ENCODE measurements at places on chromosomes 6 and 20.

- peak; percentile 26 for DNase-seq
These were observed 36.1 kb downstream of the DSE start for GRCh38 chr6:116406678-116407345.

GRCh38 chr6:8082954-8083858, 19.0 kb upstream of the BLOC1S5 start:
- DNase-seq: no peak

GRCh38 chr6:44276667-44277640, 6.7 kb downstream of the TMEM151B start:
- DNase-seq: peak; percentile 42

GRCh38 chr6:169953686-169954085, 202.3 kb downstream of the ERMARD start:
- DNase-seq: no peak

- DNase-seq: no peak
These were observed 84.2 kb downstream of the PREP start for GRCh38 chr6:105318660-105319059.

DNA sequence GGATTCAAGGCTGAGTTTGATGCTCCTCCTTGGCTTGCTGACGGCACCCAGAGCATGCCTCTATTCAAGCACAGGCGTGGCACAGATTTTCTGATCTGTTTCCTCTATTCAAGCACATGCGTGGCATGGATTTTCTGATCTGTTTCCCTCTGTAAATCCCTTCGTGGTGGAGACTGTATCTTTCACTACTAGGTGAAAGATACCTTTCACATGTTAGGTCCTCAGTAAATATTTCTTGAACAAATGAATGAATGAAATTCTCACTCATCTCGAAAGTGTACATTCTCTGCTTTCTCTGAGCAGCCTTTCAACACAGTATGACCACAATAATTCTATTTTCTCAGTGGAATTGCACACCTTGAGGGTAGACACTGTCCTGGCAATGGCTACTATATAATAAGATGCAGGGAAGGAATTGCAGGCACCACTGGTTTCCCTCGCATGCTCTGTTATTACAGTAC, 72.6 kb upstream of the F13A1 start:
- no peak for DNase-seq

GRCh38 chr6:144305567-144305966, 20.4 kb downstream of the UTRN start:
- DNase-seq: no peak

- no peak for DNase-seq
These were observed 20.0 kb downstream of the HLA-B start for GRCh38 chr6:31336896-31337496.

DNA sequence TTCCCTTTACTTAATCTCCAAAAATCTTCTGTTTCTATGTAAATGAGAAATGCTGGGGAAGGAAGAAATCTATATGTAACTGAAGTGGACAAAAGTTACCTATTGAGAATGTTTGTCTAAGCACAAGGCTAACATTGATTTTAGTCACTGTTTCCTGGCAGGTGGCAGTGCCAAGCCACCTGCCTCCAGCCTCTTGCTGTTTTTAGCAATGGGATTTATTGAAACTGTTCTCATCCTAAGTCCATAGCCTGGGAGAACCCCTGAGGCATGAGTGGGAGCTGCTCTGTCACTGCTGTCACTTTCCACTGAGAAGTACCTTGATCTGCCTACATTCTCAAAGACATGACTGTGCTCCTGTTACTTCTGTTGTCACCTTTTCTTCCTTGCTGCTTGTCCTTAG, 14.7 kb downstream of the ENPP3 start:
- no peak for DNase-seq

GRCh38 chr6:11847515-11848345, 69.1 kb upstream of the ADTRP start:
- no peak for DNase-seq

GRCh38 chr6:40997234-40997957, 41.6 kb downstream of the UNC5CL start:
- peak; percentile 84 for DNase-seq

GRCh38 chr6:131048933-131049515, 14.0 kb downstream of the EPB41L2 start:
- DNase-seq: peak; percentile 45

GRCh38 chr6:167751579-167752115, 75.1 kb upstream of the AFDN start:
- no peak for DNase-seq

DNA sequence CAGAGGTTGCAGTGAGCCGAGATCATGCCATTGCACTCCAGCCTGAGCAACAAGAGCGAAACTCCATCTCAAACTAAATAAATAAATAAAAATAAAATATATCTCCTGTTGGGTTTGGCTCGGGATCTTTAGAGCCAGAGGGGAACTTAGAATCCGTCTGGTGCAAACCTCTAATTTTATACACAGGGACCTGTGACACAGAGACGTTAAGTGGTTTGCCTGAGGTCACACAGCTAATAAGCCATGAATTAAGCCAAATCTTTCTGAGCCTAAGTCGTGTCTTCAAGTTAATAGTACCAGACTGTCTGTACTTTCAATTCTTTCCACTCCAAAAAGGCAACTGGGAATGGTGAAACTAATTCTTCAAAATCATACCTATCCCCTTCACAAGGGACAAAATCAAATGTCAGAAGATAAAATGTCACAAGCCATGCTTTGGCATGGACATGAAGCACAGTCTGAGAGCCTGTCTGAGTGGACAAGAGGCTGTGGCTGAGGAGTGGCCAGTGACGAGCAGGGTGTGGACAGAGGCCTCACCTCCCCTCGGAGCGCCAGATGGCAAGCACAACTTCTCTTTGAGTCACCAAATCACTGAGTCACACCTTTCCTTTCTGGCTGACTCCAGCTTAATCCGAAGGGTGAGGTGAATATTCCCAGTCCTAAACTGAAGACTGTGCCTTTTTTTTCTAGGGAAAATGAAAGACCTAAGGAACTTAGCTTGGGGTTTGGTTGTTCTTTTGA, 177.4 kb downstream of the TFAP2A start:
- no peak for DNase-seq

DNA sequence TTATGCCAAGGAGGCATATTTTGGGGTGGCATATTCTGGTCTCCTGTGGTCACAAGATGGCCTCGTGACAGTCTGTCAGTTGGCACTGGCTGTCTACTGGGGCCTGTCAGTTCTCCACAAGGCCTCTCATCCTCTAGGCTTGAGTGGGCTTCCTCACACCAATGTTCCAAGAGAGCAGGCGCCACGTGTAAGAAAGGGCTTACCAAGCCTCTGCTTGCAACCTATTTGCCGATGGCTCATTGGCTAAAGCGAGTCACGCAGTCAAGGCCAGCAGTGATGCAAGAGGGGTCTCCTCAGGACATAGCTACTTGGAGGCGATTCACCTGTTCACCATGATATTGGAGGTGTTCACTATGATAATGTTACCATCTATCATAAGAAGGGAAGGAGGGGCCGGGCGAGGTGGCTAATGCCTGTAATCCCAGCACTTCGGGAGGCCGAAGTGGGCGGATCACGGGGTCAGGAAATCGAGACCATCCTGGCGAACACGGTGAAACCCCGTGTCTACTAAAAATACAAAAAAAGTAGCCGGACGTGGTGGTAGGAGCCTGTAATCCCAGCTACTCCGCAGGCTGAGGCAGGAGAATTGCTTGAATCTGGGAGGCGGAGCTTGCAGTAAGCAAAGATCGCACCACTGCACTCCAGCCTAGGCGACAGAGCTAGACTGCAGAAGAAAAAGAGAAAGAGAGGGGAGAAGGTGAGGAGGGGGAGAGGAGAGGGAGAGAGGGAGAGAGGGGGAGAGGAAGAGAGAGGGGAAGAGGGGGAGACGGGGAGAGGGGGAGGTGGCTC, 35.3 kb downstream of the C6orf52 start:
- no peak for DNase-seq

- DNase-seq: no peak
These were observed 126.5 kb upstream of the CITED2 start for GRCh38 chr6:139500977-139501376.

DNA sequence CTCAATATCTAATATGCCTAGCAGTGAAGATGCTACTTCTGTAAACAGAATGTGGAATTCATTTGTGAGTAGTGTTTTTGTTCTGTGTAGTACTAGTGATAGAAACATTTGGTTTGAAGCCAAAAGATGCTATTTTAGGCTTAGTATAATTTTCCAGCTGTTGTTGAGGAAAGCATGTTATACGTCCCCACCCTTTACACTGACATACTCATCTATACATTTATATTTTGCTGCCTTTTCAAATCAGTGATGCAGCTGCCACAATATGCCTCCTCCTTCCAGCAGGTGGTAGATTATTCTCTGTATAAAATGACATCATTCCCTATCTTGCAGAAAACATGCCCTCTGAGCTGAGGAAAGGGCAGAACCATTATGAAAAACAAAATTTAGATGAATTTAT, 1217.6 kb upstream of the GJE1 start:
- peak; percentile 40 for DNase-seq

DNA sequence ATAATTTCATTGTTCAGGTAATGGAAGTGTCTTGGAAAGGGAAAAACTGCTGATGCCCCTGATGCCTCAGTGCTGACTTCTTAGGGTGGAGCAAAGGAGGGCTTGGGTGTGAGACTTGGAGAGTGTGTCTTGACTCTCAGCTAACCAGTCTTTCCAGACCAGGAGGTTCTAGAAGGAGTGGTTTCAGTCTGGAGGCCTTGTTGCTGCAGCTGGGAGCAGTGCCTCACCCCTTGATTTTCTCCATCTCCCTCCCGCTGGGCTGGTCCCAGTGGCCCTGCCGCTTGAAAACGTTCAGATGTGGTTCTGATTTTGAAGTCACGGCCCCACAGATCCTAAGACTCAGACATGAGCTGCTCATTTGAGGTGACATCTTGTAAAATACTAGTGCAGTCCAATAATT, 5.4 kb downstream of the DSP start:
- no peak for DNase-seq

GRCh38 chr20:36273414-36274180, 32.5 kb upstream of the DLGAP4 start:
- DNase-seq: no peak

- DNase-seq: no peak
These were observed 80.6 kb upstream of the PROKR2 start for GRCh38 chr20:5397393-5397792.

GRCh38 chr6:145736661-145737144, 1.4 kb upstream of the EPM2A start:
- DNase-seq: peak; percentile 66

GRCh38 chr6:112049026-112049799, 4.7 kb upstream of the CCN6 start:
- DNase-seq: no peak

GRCh38 chr6:56387621-56388414, 140.4 kb upstream of the COL21A1 start:
- no peak for DNase-seq

GRCh38 chr6:114569669-114570068, 226.8 kb upstream of the HS3ST5 start:
- DNase-seq: no peak

DNA sequence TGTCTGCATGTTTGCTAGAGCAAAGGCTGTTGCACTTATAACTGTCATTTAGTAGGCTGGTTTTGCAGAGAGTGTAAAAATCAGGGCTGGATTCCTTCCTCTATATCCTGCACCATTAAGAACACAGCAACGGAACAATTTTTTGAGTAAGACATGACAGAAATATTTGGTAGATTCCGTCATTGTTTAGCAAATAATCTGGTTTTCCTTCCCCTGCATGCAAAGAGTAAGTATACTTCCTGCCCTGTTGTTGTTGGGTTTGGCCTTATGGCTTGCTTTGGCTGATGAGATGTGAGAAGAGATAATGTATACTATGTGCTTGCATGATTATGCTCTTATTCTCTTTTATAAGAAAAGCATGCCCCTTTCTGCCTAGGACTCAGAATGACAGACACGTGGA, 23.8 kb downstream of the MANEA start:
- DNase-seq: no peak

DNA sequence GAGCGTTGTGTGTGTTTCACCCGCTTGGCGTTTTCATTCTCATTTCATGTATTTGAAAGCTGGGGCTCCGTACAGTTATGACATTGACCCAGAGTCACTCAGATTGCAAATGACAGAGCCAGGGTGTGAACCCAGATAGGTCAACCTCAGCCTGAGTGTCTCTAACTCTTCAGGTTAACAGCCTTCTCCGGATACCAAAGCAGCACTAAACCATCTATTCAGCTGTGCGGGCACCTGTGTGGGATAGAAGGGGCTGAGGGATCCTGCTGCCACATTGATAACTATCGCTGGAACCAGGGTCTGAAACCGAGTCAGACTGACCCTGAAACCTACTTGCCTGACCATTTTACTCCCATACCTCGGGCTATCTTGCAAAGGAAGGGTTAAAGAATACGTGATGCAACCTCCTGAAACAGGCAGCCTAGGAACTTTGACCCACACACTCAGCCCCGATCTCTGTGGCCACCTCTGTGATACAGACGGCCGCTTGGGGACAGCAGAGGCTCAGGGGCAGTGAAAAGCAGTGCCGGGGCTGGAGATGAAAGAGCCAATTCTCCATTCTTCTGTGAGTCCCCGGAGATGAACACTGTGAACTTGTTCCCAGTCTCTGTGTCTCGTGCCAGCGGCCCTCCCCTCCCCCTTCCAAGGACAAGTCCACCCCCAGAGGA, 233.5 kb upstream of the QKI start:
- peak; percentile 56 for DNase-seq

DNA sequence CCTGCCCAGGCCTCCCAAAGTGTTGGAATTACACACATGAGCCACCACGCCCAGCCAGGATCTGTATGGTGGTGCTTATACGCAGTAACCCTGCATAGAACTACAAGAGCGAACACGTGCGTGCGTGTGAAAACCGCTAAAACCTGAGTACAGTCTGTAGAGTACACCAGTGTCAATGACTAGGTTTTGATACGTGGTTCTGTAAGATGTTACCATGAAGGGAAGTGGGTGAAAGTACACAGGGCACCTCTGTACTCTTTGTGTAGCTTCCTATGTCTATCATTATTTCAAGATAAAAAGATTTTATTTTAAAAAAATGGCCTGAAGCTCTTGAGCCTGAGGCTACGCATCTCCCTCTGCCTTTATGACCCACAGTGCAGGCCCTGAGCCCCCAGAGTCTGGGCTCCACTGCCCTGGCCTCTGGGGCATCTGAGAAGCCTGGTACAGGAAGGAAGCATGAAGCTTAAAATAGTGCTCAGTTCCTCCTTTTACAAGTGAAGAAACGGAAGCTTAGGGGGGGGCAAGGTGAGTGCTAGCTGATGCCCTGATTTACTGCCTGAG, 21.6 kb downstream of the LY86 start:
- DNase-seq: no peak

DNA sequence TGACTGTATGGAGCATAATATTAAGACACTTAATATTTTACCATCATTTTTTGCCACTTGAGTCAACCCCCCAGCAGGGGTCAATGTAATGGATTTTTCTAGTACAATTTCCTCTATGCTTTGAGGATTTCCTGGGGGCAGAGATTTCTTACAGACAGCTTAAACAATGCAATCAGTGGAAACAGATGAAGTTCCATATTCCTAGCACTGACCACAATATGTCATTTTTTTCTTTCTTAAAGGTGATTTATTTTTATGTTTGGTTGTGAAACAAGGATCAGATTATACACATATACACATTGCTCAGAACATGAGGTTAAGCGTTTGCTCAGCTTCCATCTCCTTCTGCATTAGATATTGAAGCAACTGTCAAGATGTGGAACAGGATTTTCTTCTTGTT, 82.0 kb upstream of the ID4 start:
- DNase-seq: no peak

- DNase-seq: no peak
These were observed 52.4 kb upstream of the TINAG start for GRCh38 chr6:54255886-54256285.

- DNase-seq: peak; percentile 50
These were observed 92.7 kb upstream of the AFDN start for GRCh38 chr6:167733740-167734661.

GRCh38 chr20:623704-624103, 13.6 kb upstream of the TCF15 start:
- DNase-seq: no peak

GRCh38 chr6:85460921-85461797, 11.3 kb downstream of the NT5E start:
- no peak for DNase-seq
